ENCODE measurements at places on chromosomes 1 and 21. TPM values are rescaled to one million over a fixed set of nuclear protein-coding genes. Genes with fewer than 3 reads are reported as not detected.

- DNase-seq, result peak; percentile 52
These were observed 14.1 kb upstream of the KCNA2 start for GRCh38 chr1:110620250-110620615.

GRCh38 chr1:175433532-175434282 is 241.1 kb upstream of the KIAA0040 start:
- no peak for DNase-seq

DNA sequence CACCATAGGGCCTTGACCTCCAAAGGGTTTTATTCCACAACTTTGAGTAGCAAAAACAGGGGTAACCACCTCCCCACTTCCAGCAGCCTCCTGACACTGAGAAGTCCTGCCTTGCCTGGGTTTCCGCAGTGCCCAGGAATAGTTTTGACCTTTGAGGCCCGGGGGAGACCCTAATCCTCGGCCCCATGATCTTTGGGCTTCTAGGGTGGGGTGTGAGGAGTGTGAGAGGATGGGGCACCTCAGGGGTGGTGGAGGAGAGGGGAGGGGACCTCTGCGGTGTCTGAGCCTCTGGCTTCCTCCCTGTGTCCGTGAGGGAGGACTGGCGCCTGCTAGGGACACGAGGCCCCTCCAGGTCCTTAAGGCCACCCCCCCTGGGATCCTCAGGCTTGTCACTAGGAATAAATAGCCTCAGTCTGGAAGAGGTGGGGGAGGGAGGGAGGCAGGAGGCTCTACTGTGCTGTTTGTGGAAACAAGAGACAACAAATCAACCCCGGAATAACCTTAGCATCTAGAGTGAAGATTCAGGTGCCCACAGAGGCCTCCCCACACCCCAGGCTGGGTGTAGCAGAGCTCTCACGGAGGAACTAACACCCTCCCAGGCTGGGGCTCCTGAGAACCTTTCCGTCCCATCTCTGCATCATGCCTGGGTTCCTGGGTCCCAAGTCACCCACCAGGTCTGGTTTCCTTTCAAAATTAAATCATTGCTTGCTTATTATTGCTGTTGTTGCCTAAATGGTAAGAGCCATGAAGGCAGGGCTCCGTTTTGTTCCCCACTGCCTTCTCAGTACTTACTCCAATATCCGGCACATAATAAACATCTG is 904 bp upstream of the FHL3 start:
- peak; percentile 29 for DNase-seq

DNA sequence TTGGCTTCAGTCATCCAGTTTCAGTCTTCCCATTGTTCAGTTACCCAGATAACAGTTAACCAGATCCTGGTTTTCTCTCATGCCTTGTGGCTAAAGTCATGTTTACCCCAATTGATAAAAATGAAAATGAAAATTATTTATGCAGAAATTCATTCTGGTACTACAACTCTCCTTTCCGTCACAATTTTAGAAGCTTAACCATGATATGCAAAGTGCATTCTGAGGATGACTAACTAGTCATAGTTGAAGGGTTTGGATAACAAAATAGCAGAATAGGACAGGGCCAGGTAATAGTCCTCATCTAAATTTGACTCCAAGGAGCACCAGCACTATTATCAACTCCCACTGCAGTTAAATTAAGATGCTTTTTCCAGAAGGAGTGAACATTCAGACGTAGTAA is 94.7 kb downstream of the NTMT2 start:
- no peak for DNase-seq

PLCH2 gene
- 77.1 TPM for total RNA-seq

LACTBL1 gene
- not detected for total RNA-seq
